Hematopoietic multipotent progenitor cell (in vitro differentiated cells): ENCODE measurements at places on chromosomes 4 and X.
A peak's percentile ranks its signal among the peaks of the same experiment; 100 is the strongest.

- DNase-seq, result no peak
These were observed 2.0 kb upstream of the TMPRSS11D start for GRCh38 chr4:67885762-67886161.

DNA sequence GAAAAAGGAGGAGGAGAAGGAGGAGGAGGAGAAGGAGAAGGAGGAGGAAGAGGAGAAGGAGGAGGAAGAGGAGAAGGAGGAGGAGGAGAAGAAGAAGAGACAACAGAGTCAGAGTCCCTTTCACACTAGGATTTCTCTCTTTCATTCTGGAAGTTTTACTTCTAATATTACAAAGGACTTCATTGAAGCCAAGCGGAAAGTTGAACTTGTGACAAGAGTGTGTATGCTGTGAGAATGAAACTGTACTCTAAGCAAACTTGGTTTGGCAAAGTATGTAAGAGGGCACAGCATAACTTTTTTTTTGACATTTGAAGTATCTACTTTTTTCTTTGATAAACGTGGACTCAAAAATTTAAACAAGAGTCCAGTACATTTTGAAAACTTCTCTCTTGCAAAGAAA is 48.0 kb downstream of the CXCL8 start:
- DNase-seq, result no peak

GRCh38 chrX:119640731-119641170 is 34.5 kb upstream of the NKRF start:
- DNase-seq, result no peak

- DNase-seq, result peak; percentile 30
These were observed 26.3 kb upstream of the UCP1 start for GRCh38 chr4:140595065-140595464.

GRCh38 chr4:100117750-100118149 is 72.5 kb downstream of the DDIT4L start:
- DNase-seq, result no peak

DNA sequence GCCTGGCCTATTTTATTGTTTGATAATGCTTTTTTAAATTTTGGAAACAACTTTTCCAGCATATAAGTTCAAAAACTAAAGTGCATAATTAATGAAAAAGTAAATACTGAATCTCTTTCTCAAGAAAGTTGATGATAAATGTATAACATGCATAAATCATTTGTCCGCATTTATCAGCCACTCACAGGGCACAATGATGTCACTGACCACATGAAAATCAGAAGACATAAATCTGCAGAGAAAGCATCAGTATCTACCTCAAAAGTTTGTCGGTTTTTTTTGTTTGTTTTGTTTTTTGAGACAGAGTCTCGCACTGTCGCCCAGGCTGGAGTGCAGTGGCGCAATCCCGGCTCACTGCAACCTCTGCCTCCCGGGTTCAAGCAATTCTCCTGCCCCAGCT is 5.5 kb upstream of the HPRT1 start:
- no peak for DNase-seq

GRCh38 chr4:164648849-164649212 is 105.1 kb upstream of the SMIM31 start:
- DNase-seq, result no peak

DNA sequence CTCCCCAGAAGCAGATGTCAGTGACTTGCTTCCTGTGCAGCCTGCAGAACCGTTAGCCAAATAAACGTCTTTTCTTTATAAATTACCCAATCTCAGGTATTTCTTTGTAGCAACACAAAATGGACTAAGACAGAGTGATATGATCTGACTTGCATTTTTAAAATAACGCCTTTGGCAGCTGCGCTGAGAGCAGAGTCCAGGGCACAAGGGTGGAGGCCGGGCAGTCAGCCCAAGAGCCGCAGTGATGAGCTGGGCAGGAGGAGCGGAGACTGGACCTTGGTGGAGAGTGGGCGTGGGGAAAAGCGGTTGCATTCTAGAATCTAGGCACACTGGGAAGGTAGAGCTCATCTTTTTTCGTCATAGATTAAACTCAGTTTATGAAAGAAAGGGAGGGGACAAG is 56.5 kb upstream of the ACSL1 start:
- no peak for DNase-seq

DNA sequence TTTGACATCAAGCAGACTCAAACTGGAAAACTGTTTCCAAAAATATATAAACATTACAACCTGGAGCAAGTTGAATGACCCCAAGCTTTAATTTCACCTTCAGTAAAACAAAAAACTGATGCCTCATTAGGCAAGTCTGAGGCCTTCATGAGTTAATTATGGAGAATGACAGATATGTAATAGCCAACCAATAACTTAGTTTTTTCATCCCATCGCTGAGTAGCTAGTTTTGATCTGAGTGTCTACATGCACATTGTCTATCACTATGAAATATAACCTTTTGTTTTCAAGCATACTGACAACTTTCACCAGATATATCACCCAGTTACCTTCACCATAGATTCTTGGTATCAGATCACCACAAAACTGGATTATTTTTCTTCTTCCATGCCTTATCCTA is 16.4 kb downstream of the PRKG2 start:
- DNase-seq, result no peak

DNA sequence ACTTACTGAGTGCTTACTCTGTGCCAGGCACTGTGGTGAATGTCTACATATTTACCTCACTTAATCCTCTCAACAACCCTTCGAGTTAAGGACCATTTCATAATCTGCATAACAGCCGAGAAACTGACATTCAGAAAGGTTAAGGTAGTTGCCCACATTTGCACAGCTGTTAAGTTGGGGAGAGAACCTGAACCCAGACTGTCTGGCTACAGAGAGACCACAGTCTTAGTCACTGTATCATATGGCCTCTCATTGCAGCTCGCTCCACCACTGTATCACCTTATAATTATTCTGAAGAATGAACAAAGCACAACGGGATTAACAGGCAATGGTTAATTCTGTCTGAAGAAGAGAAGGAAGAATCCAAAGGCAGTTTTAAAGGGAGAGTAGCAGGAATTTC is 98.5 kb downstream of the ADGRA3 start:
- DNase-seq, result no peak

GRCh38 chrX:129686422-129686948 is 31.7 kb upstream of the APLN start:
- no peak for DNase-seq

- DNase-seq, result no peak
These were observed 29.5 kb downstream of the LIN54 start for GRCh38 chr4:82981138-82981537.

GRCh38 chr4:84578540-84579402 is 4.2 kb upstream of the CDS1 start:
- DNase-seq, result peak; percentile 46

GRCh38 chr4:78610546-78611214 is 59.1 kb downstream of the ANXA3 start:
- peak; percentile 70 for DNase-seq
